ENCODE measurements at places on chromosomes 11 and 22.

- no peak for DNase-seq
- no peaks in the 10 kb centered on the region for H3K4me1 ChIP-seq
- H3K27me3 ChIP-seq: no peaks in the 10 kb centered on the region
- H3K4me3 ChIP-seq: no peak overlapping the region
- no peak overlapping the region for H3K27ac ChIP-seq
Measured at GRCh38 chr11:58919980-58920379, 19.3 kb upstream of the GLYATL1 start.

- H3K36me3 ChIP-seq: no peaks in the 10 kb centered on the region
- peaks cover 3% of the 10 kb centered on the region for H3K27me3 ChIP-seq
- no peak overlapping the region for H3K4me3 ChIP-seq
- no peaks in the 10 kb centered on the region for H3K4me1 ChIP-seq
- H3K27ac ChIP-seq: no peak overlapping the region
- no peak for DNase-seq
Measured at GRCh38 chr11:20310137-20310536, 53.4 kb upstream of the HTATIP2 start.

GRCh38 chr11:74846770-74847169 lies 98.1 kb downstream of the RNF169 start:
- no peaks in the 10 kb centered on the region for H3K4me1 ChIP-seq
- H3K27ac ChIP-seq: no peak overlapping the region
- no peak for DNase-seq
- no peaks in the 10 kb centered on the region for H3K27me3 ChIP-seq
- H3K4me3 ChIP-seq: no peak overlapping the region
- peaks cover 30% of the 10 kb centered on the region for H3K36me3 ChIP-seq

- peaks cover 8% of the 10 kb centered on the region for H3K4me1 ChIP-seq
- no peak for DNase-seq
- no peaks in the 10 kb centered on the region for H3K27me3 ChIP-seq
- H3K36me3 ChIP-seq: peaks cover 41% of the 10 kb centered on the region
- H3K4me3 ChIP-seq: no peak overlapping the region
- H3K27ac ChIP-seq: no peak overlapping the region
Measured at GRCh38 chr11:119015054-119015611, 3.0 kb downstream of the RPS25 start.

DNA sequence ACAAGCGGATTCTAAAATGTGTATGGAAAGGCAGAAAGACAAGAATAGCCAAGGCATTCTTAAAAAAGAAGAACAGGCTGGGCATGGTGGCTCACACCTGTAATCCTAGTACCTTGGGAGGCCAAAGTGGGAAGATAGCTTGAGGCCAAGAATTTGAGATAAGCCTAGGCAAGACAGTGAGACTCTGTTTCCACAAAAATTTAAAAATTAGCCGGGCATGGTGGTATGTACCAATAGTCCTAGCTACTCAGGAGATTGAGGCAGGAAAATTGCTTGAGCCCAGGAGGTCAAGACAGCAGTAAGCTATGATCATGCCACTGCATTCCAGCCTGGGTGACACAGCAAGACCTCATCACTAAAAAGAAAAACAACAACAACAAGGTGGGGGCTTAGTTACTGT lies 46.0 kb upstream of the PPP2R1B start:
- no peak for DNase-seq
- H3K4me1 ChIP-seq: peaks cover 11% of the 10 kb centered on the region
- H3K4me3 ChIP-seq: no peak overlapping the region
- no peaks in the 10 kb centered on the region for H3K27me3 ChIP-seq
- no peak overlapping the region for H3K27ac ChIP-seq
- no peaks in the 10 kb centered on the region for H3K36me3 ChIP-seq

DNA sequence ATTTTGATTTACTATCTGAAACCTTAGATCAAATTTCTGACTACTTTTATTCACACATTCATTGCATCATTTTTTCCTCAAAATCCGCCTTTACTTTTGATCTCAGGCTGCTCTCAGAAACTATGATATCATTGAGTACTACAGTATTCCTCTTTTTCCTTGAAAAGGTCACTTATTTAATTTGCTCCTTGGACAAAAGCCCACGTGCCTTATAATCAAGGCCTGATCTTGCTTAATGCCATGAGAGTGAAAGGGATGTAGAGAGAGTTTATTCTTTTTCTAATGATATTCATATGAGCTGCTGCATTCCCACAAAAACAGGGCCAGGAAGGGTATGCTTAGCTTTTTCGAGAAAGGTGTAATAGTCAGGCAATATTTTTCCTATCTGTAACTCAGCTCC lies 327.0 kb downstream of the ETS1 start:
- no peaks in the 10 kb centered on the region for H3K4me1 ChIP-seq
- no peak for DNase-seq
- H3K27ac ChIP-seq: no peak overlapping the region
- H3K36me3 ChIP-seq: no peaks in the 10 kb centered on the region

DNA sequence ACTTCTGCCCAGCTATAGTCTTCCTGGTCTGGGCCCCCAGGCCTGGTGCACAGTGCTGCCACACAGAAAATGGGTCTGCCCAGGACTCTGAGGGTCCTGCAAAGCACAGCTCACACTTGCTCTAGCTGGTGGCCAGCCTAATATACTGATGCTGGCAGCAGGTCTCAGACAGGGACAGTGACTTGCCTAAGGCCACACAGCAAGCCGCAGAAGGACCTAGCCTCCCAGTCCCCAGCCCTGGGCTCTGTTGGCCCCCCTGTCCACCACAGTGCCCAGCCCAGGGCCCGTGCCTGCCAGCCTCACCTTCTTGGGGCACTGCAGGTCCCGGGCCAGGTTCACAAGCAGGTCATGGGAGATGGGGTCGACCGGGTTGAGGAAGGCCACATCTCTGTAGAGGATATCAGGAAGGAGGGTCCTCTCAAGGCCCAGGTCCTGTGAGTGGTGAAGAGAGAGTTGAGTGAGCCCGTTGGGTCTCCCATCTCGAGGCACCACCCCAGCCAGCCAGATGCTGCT lies 3.3 kb downstream of the LRRC75B start:
- DNase-seq: no peak
- H3K27ac ChIP-seq: no peak overlapping the region

GRCh38 chr22:25407226-25407858 lies 157.1 kb upstream of the GRK3 start:
- no peak overlapping the region for H3K4me3 ChIP-seq
- DNase-seq: no peak
- H3K36me3 ChIP-seq: no peaks in the 10 kb centered on the region
- no peaks in the 10 kb centered on the region for H3K27me3 ChIP-seq

DNA sequence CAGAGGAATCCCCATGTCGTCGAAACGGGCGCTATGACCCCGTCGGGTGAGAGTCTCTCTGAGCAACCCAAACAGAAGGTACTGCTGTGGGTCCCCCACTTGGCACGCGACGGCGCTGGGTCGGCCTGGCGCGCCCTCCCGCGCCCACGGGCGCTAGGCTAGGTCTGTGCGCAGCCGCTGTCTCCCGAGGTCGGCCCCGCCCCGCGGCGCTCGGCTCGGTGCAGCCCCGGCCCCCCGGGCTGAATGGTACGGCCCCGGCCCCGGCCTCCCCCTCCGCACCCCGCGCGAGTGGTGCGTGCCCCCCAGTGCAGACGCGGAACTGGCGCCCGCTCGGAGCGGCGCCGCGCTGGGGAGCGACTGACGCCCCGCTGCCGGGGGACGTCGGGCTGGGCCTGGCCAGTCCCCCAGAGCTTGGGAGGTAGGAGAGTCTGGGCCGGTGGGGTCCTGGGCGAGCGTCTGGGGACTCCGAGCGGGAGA lies at the start of gene MADD:
TSS of gene MADD (plus strand) at position 305 of the 477 bp plus-strand sequence.
- peak within 1 kb of the TSS; percentile 83 for H3K27ac ChIP-seq
- H3K36me3 ChIP-seq: peaks cover 4% of the 10 kb centered on the region
- peak; percentile 89 for DNase-seq
- H3K4me1 ChIP-seq: peaks cover 34% of the 10 kb centered on the region
- H3K4me3 ChIP-seq: peak within 1 kb of the TSS; percentile 55
- no peaks in the 10 kb centered on the region for H3K27me3 ChIP-seq

DNA sequence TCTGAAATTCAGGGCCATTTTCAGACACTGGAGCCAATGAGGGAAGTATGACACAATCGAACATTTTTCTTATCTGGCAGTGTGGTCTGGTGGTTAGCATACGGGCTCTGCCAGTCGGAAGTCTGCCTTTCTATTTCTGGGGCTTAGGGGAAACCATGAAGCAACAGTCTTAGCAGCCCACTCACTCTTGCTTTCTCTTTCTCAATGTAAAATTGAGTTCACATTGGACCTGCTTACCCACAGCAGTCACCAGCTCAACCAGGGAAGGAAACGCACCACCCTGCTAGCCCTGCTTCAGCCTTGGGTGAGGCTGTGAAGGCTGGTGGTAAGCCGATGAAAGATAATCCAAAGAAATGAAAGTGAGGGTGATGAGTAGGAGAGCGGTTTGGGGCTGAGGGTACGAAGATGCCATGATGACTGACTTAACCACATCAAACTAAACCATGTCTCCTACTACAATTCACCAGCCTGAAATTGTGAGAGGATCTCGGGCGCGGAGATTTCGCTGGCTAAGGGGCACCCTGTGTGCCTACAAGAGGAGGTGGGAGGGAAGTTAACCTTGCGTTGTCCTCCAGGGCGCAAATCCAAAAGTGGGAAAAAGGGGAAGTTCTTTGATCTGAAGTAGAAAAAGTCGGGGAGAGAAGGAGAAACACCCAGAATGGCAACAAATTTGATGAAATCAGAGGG lies 2.0 kb upstream of the LMO2 start:
- H3K27me3 ChIP-seq: no peaks in the 10 kb centered on the region
- no peak overlapping the region for H3K27ac ChIP-seq
- H3K4me1 ChIP-seq: peaks cover 8% of the 10 kb centered on the region
- DNase-seq: no peak

- no peak overlapping the region for H3K4me3 ChIP-seq
- peak overlapping the region; percentile 81 for H3K27ac ChIP-seq
- no peaks in the 10 kb centered on the region for H3K36me3 ChIP-seq
- H3K4me1 ChIP-seq: peaks cover 10% of the 10 kb centered on the region
Measured at GRCh38 chr22:46563381-46564083, 26.1 kb upstream of the CELSR1 start.

DNA sequence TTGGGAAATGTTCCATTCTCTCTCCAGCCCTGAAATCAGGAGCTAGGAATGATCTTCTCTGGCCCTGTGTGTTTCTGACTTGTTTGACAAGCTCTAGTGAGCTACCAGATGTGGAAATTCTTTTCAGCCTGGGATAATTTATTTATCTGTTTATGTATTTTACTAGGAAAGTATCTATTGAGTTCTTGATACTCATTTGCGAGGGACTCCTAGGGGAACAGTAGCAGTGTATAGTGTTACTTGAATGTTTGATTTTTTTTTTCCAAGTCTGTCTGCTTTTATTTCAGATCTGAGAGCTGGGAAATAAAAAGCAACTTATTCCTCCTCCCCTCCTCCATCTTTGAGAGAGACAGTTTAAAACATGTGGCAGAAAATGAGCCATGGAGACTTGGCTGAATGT lies 92.5 kb downstream of the ALX4 start:
- no peaks in the 10 kb centered on the region for H3K36me3 ChIP-seq
- no peak overlapping the region for H3K4me3 ChIP-seq
- H3K27me3 ChIP-seq: no peaks in the 10 kb centered on the region
- no peak for DNase-seq
- H3K27ac ChIP-seq: no peak overlapping the region

GRCh38 chr11:72229336-72229924 lies 4.9 kb downstream of the INPPL1 start:
- H3K27me3 ChIP-seq: no peaks in the 10 kb centered on the region
- H3K36me3 ChIP-seq: peaks cover 52% of the 10 kb centered on the region
- H3K4me1 ChIP-seq: peaks cover 6% of the 10 kb centered on the region
- no peak overlapping the region for H3K4me3 ChIP-seq

GRCh38 chr11:34181251-34181650 lies 75.8 kb downstream of the NAT10 start:
- peaks cover 4% of the 10 kb centered on the region for H3K36me3 ChIP-seq
- H3K4me3 ChIP-seq: no peak overlapping the region
- no peak overlapping the region for H3K27ac ChIP-seq
- H3K4me1 ChIP-seq: peaks cover 5% of the 10 kb centered on the region
- no peak for DNase-seq
- H3K27me3 ChIP-seq: no peaks in the 10 kb centered on the region

DNA sequence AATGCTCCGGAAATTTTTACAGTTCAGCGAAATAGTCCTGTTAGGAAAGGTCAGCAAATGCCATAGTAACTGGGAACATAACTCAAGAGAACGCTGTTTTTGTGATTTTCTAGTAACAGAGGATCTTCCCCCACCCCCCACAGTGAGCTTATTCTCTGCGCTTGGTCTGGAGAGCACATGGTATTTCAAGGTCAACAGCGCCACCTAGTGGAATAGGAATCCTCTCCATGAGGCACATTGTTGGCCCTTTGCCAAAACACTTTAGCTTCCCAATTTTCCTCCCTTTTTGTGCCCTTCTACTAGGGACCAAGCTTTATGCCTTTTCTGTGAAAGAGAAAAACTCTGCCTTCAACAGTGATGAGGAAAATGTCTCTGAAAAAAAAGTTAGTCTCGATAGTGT lies 13.2 kb upstream of the OR4C12 start:
- no peaks in the 10 kb centered on the region for H3K4me1 ChIP-seq
- H3K27me3 ChIP-seq: no peaks in the 10 kb centered on the region
- peak; percentile 0 for DNase-seq
- H3K27ac ChIP-seq: no peak overlapping the region
- no peak overlapping the region for H3K4me3 ChIP-seq
- H3K36me3 ChIP-seq: no peaks in the 10 kb centered on the region

DNA sequence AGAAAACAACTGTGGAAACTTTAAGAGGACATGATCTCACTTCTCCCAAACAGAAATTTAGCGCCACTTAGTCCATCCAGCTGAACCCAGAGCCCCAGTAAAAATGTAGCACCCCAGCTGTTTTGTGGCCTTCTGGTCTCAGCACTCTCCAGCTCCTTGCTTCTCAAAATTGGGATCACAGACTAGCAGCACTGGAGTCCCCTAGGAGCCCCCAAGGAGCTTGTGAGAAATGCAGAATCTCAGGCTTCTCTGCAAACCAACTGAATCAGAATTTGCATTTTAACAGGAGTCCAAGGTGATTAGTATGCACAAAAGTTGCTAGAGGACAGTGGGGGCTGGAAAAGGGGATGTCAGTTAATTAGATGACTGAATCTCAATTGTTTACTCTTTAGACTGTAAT lies 89.8 kb upstream of the FIBIN start:
- no peak for DNase-seq
- no peaks in the 10 kb centered on the region for H3K27me3 ChIP-seq
- H3K36me3 ChIP-seq: no peaks in the 10 kb centered on the region
- no peaks in the 10 kb centered on the region for H3K4me1 ChIP-seq
- H3K4me3 ChIP-seq: no peak overlapping the region

- H3K27ac ChIP-seq: no peak overlapping the region
- no peaks in the 10 kb centered on the region for H3K27me3 ChIP-seq
- no peaks in the 10 kb centered on the region for H3K4me1 ChIP-seq
- no peaks in the 10 kb centered on the region for H3K36me3 ChIP-seq
- no peak for DNase-seq
- H3K4me3 ChIP-seq: no peak overlapping the region
Measured at GRCh38 chr11:32309530-32310213, 125.7 kb downstream of the WT1 start.

GRCh38 chr22:31954535-31955523 lies 10.5 kb downstream of the YWHAH start:
- peak overlapping the region; percentile 36 for H3K27ac ChIP-seq
- DNase-seq: no peak
- H3K4me1 ChIP-seq: no peaks in the 10 kb centered on the region
- H3K4me3 ChIP-seq: no peak overlapping the region
- peaks cover 10% of the 10 kb centered on the region for H3K36me3 ChIP-seq

Data from cardiac muscle cell (in vitro differentiated cells and primary cell).